ENCODE measurements at places on chromosomes 13 and 19. TPM values are rescaled to one million over a fixed set of nuclear protein-coding genes. Genes with fewer than 3 reads are reported as not detected.

ZNF709 gene
- 1.6 TPM for total RNA-seq

DNA sequence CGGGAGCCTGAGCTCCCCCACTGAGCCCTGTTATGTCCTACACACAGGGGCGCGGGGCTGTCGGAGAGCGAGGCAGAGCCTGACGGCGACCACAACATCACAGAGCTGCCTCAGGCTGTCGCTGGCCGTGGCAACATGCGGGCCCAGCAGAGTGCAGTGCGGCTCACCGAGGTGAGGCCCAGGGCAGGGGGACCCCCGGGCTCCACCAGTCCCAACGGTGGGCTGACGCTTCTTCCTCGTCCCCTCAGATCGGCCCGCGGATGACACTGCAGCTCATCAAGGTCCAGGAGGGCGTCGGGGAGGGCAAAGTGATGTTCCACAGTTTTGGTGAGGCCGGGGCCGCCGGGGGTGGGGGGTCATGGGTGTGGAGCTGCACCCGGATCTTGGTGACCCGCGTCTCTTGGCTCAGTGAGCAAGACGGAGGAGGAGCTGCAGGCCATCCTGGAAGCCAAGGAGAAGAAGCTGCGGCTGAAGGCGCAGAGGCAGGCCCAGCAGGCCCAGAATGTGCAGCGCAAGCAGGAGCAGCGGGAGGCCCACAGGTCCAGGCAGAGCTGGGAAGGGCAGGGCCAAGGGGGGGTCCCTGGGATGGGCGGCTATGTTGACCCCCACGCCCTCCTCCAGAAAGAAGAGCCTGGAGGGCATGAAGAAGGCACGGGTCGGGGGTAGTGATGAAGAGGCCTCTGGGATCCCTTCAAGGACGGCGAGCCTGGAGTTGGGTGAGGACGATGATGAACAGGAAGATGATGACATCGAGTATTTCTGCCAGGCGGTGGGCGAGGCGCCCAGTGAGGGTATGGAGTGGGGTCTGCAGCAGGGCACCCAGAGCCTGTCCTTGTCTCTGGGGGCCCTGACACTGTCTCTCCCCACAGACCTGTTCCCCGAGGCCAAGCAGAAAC is 1.2 kb upstream of the P2RY11 start:
- no peak for DNase-seq

GRCh38 chr19:38375748-38376147 is 1.4 kb downstream of the PSMD8 start:
- DNase-seq, result no peak

DNA sequence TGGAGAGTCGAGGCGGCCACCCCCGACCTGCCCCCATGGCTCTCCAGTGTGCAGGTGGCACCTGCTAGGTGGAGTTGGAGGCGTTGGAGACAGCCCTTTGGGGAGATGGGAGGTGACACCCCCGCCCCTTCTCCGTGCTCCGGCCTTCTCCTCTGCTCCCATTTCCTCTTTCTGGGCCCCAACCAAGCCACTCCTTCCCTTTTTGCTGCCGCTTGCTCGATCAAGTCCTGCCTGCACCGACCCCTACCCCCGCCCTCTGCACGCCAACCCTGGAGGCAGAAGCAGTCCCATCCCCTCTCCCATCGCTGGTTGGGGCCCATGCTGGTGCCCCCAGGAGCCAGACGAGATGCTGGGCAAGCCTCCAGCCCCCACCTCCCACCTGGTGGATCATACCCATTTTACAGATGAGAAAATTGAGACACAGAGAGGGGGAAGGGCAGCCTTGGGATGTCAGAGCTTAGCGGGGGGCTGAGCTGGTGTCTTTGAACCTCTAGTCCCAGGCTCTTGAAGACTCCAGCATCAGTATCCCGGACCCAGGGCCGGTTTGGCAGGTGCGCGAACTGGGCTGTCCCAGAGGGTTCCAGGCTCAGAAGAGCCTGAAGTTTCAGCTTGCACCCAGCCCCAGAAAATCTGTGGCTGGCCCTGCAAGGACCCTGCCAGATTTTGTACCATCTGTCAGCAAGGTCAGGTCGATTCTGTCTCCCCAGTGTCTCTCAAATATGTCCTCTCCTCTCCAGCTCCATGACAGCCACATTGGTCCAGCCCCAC is 10.3 kb downstream of the GNA15 start:
- DNase-seq, result peak; percentile 66
